ENCODE measurements at places on chromosomes 16 and 17.

DNA sequence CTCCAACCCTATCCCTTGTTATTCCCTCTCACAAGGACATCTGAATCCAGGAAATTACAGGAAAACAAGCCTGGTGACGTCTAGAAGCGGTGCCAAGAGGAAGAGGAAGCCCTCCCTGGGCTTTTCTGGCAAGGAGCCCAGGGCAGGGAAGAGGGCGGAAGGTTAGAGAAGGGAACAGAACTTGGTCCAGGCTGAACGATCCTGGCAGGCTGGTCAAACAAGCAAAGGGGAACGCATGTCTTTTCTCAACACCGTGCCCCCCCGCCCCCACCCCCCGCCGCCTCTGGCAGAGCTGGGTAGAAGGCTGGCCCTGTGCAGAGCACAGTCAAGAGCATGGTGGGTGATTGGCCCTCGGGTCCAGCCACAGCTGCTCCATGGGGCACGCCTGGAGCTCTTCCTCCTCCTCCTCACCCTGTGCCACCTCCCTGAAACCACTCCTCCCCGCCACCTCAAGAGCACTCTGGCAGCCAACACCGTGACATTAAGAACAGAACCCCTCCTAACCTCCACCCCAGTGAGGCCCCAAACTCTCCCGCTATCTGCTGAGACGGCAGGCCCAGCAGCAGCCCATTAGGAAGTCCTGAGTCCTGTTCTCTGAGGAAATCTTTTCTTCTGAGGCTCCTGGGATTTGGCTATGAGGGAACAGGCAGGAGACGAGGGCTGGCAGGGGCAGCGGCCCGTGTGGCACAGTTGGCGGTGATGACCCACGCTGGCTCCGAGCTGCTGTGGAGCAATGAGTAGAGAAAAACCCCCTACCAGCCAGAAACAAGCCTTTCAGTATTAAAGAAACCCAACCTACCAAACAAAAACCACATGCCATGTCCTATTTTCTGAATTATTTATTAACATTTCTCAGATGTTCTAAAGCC is 7.3 kb downstream of the C16orf86 start:
- no peak for DNase-seq

GRCh38 chr16:676913-677312 is 1.4 kb downstream of the RHBDL1 start:
- no peak for DNase-seq

GRCh38 chr17:47935961-47936360 is 5.4 kb upstream of the PNPO start:
- DNase-seq: peak; percentile 45

GRCh38 chr16:896261-897199 is 74.3 kb downstream of the LMF1 start:
- no peak for DNase-seq

DNA sequence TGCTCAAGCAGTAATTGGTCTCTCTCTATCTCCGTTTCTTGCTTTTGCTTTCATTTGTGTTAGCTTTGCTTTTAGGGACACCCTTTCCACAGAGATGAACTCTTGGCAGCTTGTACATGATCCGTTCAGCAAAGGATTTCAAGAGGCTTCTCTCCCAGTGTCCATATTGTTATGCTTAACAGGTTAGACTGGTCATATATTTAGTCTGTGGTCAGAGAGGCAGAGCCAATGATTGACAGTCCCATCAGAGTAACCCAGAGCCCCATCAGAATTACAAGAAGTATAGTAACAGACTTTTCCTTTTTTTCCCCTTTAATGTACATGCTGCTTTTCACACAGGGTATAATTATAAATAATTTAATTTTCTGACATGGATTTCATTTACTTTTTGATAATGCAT is 34.4 kb downstream of the GDPD1 start:
- no peak for DNase-seq

GRCh38 chr16:54009464-54010176 is 277.0 kb downstream of the IRX3 start:
- DNase-seq: no peak

- DNase-seq: peak; percentile 63
Measured at GRCh38 chr16:4314532-4315185, 1.2 kb upstream of the GLIS2 start.

DNA sequence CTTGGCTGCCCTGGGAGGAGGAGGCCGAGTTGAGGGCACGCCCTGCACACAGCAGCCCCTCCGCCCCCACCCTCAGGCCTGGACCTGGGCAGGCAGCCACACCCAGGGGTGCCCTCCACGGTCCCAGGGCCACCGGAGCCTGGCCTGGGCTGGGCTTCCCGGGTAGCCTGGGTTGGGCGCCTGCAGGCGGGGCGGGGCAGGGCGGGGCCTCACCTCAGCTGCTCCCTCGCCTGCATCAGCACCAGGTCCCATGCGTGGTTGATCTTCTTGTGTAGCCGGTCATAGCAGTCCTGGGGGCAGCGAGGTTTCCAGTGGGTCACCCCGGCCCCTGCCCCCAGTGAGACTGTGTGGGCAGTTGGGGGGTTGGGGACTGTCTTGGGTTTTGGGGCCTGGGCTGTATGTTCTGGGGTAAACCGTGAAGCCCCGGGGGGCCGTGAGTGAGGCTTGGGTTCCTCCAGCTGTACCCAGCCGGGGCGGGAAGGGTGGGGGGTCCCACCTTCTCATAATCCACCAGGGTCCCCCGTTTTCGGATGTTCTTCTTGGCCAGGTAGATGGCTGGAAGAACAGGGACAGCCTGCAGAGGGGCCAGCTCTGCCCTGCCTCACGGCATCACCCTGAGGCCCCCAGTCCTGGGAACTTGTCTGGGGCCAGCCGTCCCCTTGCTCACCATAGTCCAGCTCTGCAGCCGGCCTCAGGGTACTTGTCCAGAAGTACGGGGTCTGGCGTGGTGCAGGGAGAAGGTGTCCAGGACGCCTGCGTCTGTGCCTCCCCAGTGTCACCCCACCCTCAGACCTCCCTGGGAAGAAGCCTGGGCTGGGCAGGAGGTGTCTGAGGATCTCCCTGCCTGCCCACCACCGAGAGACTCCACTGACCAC is 2.0 kb downstream of the RGS11 start:
- DNase-seq: no peak

DNA sequence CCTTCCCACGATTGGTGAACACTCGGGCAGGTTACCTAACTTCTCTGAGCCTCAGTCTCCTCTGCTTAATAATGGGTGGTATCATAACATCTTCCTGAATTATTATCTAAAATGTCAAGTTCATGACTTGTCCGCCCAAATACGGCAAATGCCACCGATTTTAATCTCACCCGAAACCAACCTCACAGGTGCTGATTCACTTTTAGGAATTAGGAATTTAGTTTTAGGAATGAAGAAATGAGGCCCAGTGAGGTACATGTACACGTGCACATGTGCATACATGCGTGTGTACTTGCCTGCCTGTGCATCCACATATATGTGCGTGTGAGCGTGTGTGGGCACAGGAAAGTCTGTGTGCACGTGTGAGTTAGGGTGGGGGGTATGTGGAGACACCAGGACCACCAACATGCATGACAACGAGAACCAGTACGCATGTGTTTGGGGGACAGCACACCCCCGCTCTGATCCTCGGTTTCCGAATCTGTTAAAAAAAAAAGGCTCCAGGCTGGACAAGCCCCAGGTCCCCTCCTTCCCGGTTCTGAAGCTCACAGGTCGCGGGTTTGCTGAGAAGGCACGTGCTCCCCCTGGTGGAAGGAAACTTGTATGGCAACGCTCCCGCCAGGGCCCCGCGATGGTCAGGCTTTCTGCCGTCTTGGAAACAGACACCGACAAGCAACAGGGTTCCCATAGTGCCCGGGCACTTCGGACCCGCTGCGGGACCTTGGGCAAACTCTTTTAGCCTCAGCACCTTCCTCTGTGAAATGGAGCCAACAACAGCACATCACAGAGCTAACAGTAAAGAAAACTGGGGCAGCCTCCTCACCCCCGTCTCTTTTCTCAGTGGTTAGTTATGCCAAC is 219.2 kb downstream of the RBFOX3 start:
- DNase-seq: peak; percentile 89

GRCh38 chr16:3655396-3656159 is 1.1 kb downstream of the DNASE1 start:
- no peak for DNase-seq

- DNase-seq: peak; percentile 70
Measured at GRCh38 chr16:69618307-69618706, 52.5 kb downstream of the NFAT5 start.

DNA sequence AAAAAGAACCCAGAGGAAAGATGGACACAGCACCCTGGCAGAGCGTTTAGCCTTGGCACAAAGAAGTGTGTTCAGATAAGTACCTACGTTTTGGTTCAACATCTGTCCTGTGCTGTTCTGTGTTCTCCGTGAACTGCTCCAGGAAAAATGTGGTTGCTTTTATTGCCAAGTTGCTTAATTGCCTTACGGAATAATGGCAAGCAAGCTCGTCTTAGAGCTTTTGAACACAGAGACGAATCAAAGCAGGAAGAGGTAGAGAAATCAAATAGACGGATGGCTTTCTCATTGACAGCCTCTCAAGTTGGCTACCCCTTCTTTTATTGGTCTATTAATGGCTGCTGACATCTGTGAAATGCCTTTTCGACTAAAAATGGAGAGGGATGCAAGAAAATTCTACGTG is 911.1 kb upstream of the EEF2KMT start:
- no peak for DNase-seq

GRCh38 chr16:72255786-72256185 is 83.8 kb upstream of the PMFBP1 start:
- DNase-seq: peak; percentile 12

GRCh38 chr17:73710095-73710592 is 65.9 kb upstream of the SDK2 start:
- peak; percentile 5 for DNase-seq

DNA sequence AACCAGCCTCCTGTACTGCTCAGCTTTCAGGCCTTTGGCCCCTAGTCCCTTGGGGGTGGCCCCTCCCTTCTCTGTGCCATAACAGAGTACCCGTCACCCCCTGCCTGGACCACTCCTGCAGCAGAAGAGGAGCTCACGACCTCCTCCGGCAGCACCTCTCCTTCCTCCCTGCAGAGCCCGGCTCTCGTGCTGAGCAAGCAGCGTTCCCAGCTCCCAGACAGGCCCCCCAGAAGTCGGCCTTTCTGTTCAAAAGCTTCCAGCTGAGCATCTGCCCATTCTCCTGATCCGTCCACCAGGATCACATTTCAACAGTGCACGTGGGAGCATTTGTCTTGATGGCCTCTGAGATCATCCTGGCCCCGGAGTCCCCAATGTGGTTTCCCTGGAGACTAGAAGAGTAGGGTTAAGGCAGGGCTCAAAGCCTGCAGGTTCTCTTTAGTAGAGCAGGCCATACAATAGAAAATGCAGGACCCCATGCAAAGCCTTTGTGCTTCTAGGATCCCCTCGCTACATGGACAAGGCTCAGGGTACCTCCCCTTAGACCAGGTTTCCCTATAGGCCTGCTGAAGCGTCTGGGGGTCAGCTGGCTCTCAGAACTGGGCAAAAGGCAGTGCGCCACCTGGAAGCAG is 35.6 kb downstream of the NLRC3 start:
- no peak for DNase-seq

GRCh38 chr16:56985288-56985961 is 3.9 kb upstream of the NLRC5 start:
- peak; percentile 93 for DNase-seq

GRCh38 chr17:79072544-79072943 is 2.1 kb upstream of the ENGASE start:
- no peak for DNase-seq

- DNase-seq: no peak
Measured at GRCh38 chr16:88628512-88628974, 9.8 kb upstream of the IL17C start.

DNA sequence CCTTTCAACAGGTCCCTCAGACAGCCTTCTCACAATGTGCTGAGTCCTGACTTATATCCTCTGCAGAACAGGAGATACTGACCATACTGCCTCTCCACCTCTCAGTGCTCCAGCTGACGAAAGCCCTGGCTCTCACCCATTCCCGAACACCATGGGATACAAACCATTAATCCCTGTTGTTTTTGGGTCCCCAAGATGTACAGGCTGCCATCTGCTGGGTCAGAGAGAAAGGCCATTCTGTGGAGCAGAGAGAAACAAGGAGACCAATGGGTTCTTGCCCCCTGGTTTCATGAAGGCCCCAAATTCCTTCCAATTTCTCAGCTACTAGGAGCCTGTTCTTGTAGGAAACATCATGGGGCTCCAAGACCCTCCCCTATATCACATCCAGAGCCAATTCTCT is 3.0 kb downstream of the ERN2 start:
- no peak for DNase-seq

GRCh38 chr16:66899310-66899944 is 19.1 kb downstream of the PDP2 start:
- DNase-seq: peak; percentile 79

GRCh38 chr17:78224231-78225087 is 7.0 kb upstream of the TMEM235 start:
- no peak for DNase-seq

- DNase-seq: no peak
Measured at GRCh38 chr16:17058471-17058870, 412.3 kb downstream of the XYLT1 start.

DNA sequence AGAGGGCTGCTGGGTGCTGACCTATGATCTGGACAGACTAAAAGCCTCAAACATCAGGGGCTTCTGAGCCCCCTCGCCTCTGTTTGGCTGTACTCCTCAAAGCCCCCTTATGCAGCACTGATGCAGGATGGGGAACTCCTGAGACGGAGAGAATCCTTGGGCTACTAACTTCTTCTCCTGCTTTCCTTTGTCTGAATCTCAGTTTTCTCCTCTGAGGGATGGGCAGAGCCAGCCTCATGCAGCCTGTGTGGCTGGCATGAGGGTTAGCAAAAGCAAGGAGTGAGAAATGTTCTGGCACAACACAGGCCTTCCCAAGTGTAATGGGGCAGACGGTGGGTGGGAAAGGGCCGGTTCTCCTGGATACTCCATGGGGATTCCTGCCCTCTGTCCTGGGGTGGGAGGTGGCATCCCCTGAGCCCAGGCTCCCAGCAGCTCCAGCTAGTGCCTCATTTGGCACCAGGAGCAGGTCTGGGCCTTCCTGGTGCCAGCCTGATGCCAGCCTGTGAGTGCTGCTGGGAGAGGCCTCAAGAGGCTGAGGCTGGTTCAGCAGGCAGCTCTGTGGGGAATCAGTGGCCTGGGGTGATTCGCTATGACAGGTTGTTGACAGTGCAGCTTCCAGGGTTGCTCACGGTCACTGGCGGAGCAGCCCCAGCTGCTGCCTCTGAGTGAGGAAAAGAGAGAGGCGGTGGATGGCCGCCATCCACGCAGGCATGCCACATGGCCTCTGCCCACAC is 4.0 kb upstream of the BRD7 start:
- DNase-seq: peak; percentile 24

DNA sequence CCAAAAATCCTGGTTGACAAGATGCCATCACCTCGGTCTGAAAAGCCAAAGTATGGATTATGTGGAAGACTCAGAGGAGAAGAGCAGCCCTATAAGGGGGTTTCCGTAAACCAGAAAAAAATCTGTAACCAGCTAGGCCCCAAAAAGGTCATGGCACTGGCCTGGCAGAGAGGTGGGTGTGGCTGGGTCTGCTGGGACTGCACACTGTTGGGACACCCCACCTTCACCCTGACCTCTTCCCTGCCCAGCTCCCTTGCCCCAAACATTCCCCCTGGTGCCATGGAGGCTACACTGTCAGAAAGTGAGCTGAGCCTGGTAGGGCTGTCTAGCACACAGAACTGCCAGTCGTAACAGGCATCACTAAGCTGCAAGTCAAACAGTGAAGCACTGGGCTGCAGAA is 6.5 kb downstream of the SLC47A2 start:
- no peak for DNase-seq

Data from adipocyte (in vitro differentiated cells).